ENCODE measurements at places on chromosomes 2 and 18.

- DNase-seq, result no peak
Observed at GRCh38 chr2:2847209-2847676, 516.2 kb upstream of the MYT1L start.

GRCh38 chr2:97982621-97983020 lies 13.1 kb downstream of the TMEM131 start:
- DNase-seq, result no peak

GRCh38 chr2:181846399-181847197 lies 44.9 kb upstream of the ITPRID2 start:
- DNase-seq, result no peak

DNA sequence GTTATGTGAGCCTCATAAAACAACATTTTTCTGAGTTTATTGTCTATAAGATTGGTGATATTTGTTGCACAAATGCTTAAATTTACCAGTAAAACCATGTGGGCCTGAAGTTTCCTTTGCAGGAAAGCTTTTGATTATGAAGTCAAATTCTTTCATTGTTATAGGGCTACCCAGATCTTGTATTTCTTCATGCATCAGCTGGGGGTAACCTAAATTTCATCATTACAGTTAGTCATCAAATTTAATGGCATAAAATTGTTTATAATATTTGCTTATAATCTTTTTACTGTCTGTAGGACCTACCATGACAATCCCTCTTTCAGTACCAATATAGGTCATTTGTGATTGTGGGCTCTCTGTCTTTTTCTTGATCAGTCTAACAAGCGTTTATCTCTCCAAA lies 47.8 kb downstream of the SMAD2 start:
- DNase-seq, result no peak

DNA sequence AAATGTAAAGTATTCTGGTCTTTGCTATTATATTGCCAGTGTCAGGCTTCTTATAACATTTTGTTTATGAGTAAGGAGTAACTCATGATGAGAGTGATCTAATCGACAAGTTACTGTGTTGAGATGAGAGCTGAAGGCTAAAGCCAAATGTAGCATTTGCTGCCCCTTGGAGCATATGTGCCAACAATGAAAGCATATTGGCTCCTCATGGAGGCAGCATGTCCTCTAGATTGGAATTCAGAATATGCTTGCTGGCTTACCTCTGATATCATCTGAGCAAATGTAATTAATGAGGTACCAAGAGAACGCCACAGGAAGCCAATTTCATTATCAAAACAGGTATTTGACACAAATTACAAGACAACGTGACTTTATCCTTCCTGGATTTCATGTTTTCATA lies 781.1 kb upstream of the FSHR start:
- no peak for DNase-seq

- no peak for DNase-seq
Observed at GRCh38 chr18:55790296-55790695, 202.3 kb upstream of the TCF4 start.

- no peak for DNase-seq
Observed at GRCh38 chr2:138193416-138194213, 229.3 kb downstream of the HNMT start.

- DNase-seq, result peak; percentile 60
Observed at GRCh38 chr18:76709659-76710645, 112.4 kb upstream of the ZNF236 start.

DNA sequence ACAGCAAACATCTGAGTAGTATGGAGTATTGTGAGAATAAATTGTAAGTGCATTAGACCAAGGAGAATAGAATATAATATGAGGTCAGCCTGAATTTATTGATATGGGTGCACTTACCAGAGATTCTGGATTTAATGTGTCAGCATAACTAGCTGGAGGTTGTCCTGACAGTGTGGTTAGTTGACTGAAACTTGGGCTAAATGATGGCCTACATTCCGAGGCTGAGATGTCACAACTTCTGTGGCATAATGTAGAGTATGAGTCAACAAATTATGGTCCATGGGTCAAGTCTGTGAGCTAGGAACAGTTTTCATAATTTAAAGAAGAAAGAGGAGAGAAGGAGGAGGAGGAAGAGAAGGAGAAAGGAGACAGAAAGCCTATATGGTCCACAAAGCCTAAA lies 127.6 kb downstream of the QPCT start:
- no peak for DNase-seq

DNA sequence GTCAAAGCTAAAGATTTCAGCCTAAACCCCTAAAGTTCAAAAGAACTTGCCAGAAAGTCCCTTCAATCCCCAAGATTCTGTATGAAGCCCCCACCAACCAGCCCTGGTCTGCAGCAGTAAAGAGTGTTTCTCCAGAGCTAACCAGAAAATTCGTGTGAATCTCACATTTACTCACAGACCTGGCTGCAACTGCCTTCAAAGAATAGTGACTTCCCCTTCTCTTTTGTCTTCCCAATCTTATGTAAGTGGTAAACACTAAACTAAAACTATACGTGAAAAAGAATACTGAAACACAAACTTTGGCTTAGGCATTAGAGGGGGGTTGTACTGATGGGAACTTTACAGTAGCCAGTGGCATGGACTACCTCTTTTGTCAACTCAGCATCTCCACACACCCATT lies 50.6 kb upstream of the SETBP1 start:
- DNase-seq, result no peak

DNA sequence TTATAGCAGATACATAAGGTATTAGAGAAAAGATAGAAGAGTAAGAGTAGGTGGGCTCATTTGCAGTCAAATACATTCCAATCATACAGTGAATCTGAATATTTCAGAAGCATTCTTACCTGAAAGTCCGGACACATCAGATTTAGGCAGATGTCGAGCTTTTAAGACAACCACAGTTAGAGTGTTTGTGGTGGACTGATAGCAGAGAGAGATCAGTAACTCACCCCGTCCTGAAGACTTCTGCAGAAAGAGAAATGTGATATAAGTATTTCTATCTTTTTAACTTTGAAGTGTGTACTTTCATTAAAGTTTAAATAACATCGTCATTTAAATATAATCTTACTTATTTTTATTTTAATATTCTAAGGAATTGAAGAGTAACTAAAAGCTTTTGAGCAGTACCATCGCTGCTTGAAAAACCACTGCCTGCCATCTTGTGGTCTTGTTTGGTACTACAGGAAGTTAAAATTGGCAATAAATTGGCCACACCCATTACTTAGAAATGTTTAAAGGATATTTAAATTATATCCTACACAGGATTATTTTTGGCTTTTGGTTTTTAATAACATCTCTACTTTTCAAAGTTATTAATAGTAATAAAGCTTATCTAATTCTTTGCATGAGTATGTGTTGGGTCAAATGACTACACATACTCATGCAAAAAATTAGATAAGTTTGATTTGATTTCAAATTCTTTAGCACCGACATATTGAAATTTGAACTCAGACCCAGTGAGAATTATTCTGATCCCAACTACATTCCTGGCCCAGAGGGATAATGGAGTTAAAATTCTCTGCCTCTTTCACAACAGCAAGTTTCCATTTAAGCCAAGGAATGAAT lies 5.5 kb downstream of the SYT4 start:
- DNase-seq, result no peak

GRCh38 chr2:110773401-110773921 lies 41.1 kb downstream of the ACOXL start:
- DNase-seq, result no peak

DNA sequence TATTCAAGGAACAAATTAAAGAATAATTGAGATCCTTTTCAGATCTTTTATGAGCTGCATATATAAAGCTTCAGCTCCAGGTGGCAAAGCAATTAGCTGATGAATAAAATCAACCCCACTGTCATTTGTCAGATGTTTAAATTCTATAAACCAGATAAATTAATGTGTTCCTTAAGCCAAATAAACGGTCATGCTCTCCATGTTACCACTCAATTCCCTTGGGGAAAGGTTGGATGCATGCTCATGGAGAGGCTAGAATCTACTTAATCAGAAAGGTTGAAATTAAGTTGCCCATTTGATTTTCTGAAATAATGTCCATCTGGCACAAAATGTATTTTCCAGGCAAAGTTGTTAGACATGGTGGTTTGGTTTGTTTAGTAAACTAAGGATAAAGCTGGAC lies 282.5 kb upstream of the SPRED2 start:
- no peak for DNase-seq

DNA sequence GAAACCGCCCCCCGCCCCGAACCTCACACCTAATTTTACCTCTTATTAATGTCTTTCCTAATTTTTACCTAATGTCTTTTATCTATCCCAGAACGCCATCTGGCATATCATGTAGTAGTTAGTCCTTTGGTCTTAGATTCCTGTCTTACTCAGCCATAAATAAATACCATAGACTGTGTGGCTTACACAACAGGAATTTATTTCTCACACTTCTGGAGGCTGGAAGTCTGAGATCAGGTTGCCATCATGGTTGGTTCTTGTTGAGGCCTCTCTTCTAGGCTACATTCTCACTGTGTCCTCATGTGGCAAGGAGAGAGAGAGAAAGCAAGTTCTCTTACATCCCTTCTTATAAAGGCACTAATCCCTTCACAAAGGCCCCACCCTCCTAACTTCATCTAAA lies 46.8 kb downstream of the RHBDD1 start:
- DNase-seq, result no peak

DNA sequence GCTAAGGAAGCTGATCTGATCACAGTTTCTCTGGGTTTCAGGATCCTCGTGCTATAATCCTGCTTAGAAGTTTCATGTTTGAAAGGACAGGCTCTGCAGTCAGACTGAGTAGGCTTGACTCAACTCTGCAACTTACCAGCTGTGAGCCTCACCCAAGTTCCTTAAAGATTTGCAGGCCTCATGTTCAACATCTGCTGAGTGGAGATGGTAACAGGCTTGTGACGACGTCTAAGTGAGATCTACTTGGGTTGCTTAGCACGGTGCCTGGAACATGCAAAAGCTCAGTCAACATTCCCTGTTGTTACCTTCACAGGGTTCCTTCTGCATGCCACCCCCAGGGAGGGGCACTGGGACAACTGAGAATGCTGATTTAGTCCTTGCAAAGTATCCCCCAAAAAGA lies 164.2 kb downstream of the C1D start:
- DNase-seq, result no peak

GRCh38 chr2:223855426-223855825 lies 18.0 kb upstream of the AP1S3 start:
- no peak for DNase-seq

- no peak for DNase-seq
Observed at GRCh38 chr2:105872142-105872728, 127.5 kb downstream of the NCK2 start.

GRCh38 chr2:240922982-240923537 lies 16.9 kb downstream of the CROCC2 start:
- DNase-seq, result peak; percentile 25

GRCh38 chr2:157024129-157024528 lies 233.4 kb upstream of the GALNT5 start:
- no peak for DNase-seq

- no peak for DNase-seq
Observed at GRCh38 chr18:7657050-7657449, 89.9 kb downstream of the PTPRM start.

DNA sequence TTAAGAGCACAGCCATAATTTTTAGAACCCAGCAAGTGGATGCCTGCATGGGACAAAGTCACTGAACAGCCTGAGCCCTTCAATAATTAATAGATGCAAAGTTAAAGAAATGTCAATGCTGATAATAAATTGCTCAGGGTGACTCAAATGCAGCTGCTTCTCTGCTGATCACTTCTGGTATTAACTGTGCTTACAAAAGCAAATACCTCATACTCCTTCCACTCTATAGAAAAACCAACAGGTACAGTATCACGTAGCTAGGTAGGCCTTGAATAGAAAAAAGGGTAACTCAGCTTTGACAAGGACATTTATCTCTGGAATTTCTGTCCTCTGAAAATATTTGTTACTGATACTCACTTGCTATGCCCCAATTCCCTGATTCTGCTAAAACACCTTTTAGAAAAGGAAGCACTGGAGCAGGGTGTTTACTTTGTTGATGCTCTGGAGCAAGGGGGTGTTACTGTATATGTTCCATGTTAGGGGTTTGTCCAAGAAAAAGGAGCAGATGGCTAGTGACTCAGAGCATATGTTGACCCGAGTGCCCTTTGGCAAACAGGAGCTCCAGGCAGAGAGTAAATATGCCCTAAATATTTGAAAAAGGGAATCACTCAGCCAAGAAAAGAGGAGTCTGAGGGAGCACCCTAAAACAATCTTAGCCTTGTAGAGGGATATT lies 59.1 kb upstream of the RTN4 start:
- no peak for DNase-seq

GRCh38 chr2:20226152-20226545 lies 1.2 kb upstream of the SDC1 start:
- DNase-seq, result no peak

GRCh38 chr2:148876595-148877402 lies 1.8 kb downstream of the KIF5C start:
- DNase-seq, result peak; percentile 40

- DNase-seq, result no peak
Observed at GRCh38 chr2:46342566-46343315, 45.5 kb downstream of the EPAS1 start.

DNA sequence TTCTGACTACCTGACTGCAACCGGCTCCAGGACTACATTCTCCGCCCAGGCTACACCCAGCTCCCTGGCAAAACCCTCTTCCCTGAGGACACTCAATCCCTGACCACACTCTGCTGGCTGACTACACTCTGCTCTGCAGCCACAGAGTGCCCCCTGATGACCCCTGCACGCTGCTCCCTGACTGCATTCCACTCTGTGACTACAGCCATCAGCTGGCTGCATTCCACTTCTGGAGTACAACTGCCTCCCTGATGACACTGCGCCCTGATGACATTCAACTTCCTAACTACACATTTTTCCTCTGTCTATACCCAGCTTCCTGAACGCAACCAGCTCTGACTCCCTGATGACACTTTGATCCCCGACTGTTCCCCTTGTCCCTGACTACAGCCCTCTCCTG lies 71.3 kb upstream of the NRXN1 start:
- no peak for DNase-seq

DNA sequence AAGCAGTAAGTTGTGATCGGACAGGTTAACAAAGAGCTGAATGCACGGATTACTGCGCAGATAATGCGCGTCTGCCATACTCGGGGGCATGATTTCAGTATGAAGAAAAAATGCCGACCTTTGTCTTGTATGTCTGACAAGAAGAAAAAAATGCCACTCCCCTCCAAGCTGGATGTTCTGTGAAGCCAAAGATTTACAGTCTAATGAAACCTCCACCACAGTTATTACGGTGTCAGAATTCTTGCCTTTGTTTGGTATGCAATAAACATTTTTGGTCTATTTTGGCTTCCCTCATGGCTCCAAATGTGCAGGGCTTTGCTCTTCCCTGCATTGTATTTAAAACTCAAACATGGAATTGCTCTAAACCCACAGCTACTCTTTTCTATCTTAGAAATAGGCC lies 72.2 kb upstream of the THUMPD2 start:
- DNase-seq, result no peak

- DNase-seq, result no peak
Observed at GRCh38 chr2:43041173-43041591, 185.2 kb downstream of the ZFP36L2 start.

DNA sequence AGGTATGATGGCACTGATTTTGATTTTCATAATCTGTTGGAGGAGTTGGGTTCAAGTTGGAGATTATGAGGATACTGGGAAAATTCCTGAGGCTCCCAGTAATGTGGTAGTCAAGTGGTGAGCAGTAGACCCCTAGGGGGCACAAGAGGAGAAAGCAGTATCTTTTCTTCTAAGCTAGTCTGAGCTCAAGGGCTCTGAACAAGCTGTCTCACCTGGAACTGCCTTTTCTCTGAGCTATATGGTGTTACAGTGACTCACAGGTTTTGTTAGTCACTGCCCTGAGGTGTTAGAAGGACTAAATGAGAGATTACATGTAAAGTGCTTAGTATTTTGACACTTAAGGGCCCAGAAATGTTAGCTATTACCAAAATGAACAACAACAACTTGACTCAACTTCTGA lies 42.2 kb downstream of the CD302 start:
- DNase-seq, result no peak

Data from activated CD4-positive, CD25-positive, alpha-beta regulatory T cell treated with anti-CD3 and anti-CD28 coated beads, Interleukin-2, amount 50 U/mL, for 72 hours (primary cell).